ENCODE measurements at places on chromosomes 12 and 14.

DNA sequence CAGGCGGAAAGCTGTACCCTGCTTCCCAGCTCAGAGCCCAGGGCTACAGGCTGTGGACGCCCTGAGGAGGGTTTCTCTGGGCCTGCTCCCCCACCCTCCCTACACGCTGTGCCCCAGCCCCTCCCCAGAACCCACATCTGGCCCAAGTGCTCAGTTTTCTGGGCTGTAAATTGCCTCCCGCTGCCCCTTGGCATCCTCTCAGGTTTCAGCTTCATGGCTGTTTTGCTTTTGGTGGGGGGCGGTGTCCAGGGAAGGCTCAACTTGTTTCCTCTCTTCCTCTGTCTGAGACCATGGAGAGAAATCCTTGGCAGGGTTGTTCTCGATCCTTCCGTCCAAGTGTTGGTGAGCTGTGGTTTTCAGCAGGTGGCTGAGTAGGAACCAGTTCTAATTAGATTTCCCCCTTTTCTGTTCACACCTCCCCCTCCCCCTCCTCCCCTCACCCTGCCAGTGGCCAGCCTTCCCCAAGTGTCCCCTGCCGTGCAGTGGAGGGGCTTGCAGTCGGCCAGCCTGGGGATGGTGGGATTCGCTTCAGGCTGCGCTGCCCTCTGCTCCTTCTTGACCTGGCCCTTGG lies 61.8 kb downstream of the TSPAN9 start:
- no peak overlapping the region for H3K4me3 ChIP-seq
- H3K4me1 ChIP-seq, result peaks cover 24% of the 10 kb centered on the region
- no peak for DNase-seq
- no peaks in the 10 kb centered on the region for H3K36me3 ChIP-seq
- H3K27ac ChIP-seq, result no peak overlapping the region

GRCh38 chr14:39107591-39107996 lies 4.6 kb upstream of the SEC23A start:
- H3K36me3 ChIP-seq, result peaks cover 5% of the 10 kb centered on the region
- H3K4me1 ChIP-seq, result peaks cover 23% of the 10 kb centered on the region

GRCh38 chr12:78095623-78096022 lies 264.9 kb downstream of the NAV3 start:
- H3K36me3 ChIP-seq, result peaks cover 25% of the 10 kb centered on the region
- H3K27me3 ChIP-seq, result no peaks in the 10 kb centered on the region
- no peak overlapping the region for H3K4me3 ChIP-seq
- H3K4me1 ChIP-seq, result peaks cover 29% of the 10 kb centered on the region
- DNase-seq, result no peak
- no peak overlapping the region for H3K27ac ChIP-seq

DNA sequence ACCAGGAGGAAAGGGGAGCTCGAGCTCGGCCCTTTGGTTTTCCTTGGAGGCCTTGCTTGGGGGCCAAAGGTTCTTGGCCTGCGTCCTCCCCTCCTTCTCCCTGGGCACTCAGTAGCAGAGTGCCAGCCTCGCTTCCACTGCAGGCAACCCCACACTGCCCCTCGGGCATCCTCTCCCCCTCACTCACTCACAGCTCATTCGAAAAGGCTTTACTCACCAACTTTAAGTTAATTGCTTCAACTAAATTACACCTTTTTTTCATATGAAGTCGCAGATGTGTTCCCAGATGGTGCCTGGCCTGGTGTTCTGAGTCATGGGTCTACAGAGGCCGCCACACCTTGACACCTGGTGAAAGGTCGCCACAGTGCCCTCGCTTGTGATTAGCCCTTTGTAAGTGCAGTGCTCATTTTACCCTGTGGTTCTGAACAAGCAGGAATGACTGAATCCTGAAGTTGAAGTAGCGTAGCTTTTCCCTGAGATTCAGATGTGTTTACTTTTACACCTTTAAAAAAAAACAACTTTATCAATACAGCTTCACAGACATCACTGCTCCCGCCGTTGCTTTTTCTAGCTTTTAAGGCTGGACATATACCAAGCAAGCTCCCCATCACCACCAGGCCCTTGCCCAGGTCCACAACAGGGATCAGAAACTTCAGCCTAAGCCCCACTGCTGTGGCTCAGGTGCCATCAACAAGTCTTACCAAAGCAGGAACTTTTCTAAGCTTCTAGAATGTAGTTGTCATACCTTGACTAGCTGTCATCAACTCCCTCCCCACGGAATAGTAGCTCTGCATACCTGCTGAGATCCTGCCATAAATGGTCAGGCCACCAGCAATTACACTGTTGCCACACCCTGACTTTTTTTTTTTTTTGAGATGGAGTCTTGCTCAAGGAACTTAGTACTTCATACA lies 20.3 kb upstream of the ADIPOR2 start:
- H3K27me3 ChIP-seq, result peaks cover 9% of the 10 kb centered on the region
- no peaks in the 10 kb centered on the region for H3K36me3 ChIP-seq
- H3K27ac ChIP-seq, result no peak overlapping the region
- DNase-seq, result no peak
- peaks cover 12% of the 10 kb centered on the region for H3K4me1 ChIP-seq
- no peak overlapping the region for H3K4me3 ChIP-seq

DNA sequence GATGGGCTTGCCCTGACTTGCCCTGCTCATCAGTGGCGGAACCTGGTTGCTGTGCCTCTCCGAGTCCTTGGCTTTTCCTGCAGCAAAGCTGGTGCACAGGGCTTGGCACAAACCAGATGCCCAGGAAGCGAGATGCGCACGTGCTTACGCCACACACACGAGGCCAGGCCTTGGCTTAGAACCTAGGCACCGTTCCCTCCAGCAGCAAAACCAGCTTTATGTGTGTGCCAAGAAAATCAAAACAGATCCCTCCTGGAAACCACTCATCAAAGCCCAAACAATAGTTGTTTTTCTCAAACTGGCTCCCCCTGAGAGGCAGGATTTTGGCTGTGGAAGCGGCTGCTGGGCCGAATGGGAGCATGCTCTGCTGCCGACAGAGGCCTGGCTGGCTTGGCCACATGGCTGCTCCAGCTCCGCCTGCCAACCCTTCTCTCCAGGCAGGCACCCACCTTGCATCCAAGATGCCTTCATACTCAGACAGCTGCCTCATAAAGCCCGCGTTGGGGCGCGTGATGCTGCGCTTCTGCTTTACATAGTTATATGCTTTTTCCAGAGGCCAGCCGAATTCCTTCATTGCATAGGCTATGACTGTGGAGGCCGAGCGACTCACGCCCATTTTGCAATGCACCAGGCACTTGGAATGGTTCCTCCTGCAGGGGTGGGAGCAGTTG lies 58.7 kb downstream of the SSH1 start:
- H3K4me3 ChIP-seq, result no peak overlapping the region
- DNase-seq, result no peak
- peak overlapping the region; percentile 66 for H3K27ac ChIP-seq

DNA sequence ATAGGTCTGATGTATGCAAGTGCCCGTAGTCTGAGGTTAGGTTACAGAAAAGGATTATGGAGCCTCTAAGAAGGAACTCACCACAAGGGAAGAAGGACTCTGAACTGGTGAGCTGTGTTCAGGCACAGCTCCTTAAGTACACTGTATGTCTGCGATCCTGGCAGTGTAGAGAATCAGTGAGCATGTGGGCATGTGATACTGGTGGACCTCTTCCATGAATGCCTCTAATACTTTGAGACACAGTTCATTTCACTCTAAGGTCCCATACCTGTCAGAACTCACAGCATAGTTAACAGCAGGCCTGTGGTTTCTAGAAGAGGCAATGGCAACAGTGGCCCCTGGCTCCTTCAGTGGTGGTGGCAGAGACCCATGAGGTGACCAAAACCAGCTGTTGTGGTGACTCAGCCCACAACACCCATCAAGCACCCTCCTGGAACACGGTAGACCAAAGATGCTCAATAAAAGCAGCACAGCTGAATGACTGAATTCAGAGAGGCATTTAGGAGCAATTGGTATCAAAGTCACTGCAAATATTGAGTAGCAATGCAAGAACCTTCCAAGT lies 6.9 kb upstream of the OR6J1 start:
- H3K4me1 ChIP-seq, result peaks cover 16% of the 10 kb centered on the region
- no peak for DNase-seq
- H3K36me3 ChIP-seq, result no peaks in the 10 kb centered on the region
- H3K4me3 ChIP-seq, result no peak overlapping the region
- no peaks in the 10 kb centered on the region for H3K27me3 ChIP-seq
- no peak overlapping the region for H3K27ac ChIP-seq
